ENCODE measurements at places on chromosomes 12 and 14. TPM values are rescaled to one million over a fixed set of nuclear protein-coding genes. Genes with fewer than 3 reads are reported as not detected.

Gene ASPG
- total RNA-seq, result 282 TPM

DNA sequence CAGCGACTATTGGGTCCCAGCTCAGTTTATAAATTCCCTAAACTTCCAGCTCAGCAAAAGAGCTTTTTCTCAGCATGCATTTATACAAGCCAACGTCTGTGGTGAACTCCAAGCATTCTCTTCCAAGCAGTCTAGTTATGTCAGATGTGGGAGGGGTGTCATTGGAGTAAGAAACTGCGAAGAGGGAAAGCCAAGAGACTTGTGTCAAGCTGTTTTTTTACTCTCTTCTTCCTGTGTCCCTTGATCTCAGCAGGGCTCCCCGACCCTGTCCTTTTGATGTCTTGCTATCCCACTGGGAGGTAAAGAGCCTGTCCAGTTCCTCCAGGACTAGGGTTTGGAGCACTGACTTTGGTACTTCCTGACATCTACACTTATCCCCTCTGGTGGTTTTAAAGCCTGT lies 69.0 kb downstream of the PPM1H start:
- no peak for DNase-seq

Gene SERPINA5
- total RNA-seq, result 216 TPM

- no peak for DNase-seq
Measured at GRCh38 chr12:28975564-28976340, 173.3 kb upstream of the FAR2 start.

Gene CLEC14A
- total RNA-seq, result 5.7 TPM

- DNase-seq, result no peak
Measured at GRCh38 chr14:58280954-58281787, 17.2 kb upstream of the ARID4A start.

- peak; percentile 85 for DNase-seq
Measured at GRCh38 chr12:56634837-56635791, 5.0 kb upstream of the BAZ2A start.

DNA sequence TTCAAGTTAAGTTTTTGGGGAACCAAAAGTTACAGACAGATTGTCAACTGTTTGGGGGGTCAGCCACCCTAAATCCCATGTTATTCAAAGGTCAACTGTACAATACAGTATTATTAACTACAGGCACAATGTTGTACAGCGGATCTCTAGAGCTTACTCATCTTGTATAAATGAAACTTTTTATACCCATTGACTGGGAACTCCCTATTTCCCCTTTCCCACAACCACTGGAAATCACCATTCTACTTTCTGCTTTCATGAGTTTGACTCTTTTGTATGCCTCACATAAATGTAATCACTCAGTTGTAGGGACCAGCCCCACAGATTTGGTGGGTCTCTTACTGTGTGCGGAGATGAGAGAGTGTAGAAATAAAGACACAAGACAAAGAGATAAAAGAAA lies 57.8 kb downstream of the SLCO1B3 start:
- DNase-seq, result no peak

- DNase-seq, result no peak
Measured at GRCh38 chr12:57782243-57782607, 362 bp upstream of the TSFM start.

Gene PSMC6
- 34.7 TPM for total RNA-seq

GRCh38 chr12:55974308-55974730 lies 441 bp downstream of the RAB5B start:
- DNase-seq, result no peak

DNA sequence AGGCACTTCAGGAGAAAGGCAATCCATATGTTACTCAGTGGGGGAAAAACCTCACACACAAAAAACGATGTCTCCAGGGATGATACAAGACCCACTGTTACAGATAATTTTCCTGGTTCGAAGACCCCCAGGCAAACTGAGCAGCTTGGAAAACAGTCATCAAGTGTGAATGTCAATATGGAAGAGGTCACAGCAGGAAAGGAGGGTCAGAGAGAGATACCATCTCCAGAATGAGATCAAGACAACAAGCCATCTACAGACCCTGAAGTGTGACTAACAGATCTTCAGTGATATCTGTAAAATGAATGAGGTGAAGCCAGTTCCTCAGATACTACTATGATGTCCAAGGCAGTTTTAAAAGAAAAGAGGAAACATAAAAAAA lies 28.6 kb downstream of the GNS start:
- no peak for DNase-seq

DNA sequence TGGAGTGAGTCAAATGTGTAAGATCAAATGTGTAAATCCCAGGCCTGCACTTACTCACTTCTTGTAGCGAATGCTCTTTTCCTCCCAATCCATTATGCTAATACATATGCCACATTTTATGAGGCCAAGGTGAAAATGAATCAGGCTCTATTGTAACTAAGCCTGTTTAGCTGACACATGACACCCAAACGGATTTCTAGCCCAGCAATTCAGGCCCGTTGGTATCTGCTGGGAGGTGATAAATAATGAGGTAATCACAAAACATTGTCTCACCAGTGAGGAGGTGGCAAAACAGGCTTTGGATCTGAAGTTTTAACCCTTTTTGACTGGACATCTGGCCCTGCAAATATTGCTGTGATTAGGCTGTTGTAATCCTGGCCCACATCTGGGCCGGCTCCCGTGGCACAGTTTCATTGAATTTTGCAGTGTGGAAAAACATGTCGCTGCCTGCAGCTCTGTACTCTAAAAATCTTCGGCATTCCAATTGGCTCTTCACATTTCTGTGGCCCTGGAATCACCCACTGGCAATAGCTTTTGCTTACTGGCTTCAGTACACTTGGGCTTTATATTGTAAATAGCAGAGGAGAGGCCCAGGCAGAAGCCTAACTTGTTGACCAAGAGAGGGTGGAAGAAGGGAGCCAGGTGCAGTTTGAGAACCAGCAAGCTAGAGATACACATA lies 106.1 kb downstream of the PAX9 start:
- no peak for DNase-seq

- DNase-seq, result no peak
Measured at GRCh38 chr14:26381405-26381804, 216.4 kb downstream of the NOVA1 start.
